ENCODE measurements at places on chromosomes 6 and 20. TPM values are rescaled to one million over a fixed set of nuclear protein-coding genes. Genes with fewer than 3 reads are reported as not detected.

DNA sequence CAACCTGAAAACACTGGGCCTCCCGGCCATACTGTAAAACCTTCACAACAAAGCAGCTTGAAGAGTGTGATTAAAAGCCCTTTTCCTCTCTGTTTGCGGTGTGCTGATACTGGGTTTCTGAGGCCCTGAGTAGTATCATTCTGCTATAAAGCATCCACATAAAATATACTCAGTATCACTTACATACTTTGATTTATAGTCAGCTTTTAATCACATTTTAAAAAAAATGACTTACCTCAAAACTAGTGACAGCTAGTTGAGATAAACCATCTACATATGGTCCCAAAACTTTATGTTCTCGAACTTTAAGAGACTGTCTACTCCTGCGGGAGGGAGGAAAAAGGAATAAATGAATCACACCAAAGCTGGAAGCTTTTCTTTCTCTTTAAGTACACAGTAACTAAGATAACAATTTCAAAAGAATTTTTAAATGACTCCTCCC is 135.7 kb downstream of the KIF13A start:
- peak; percentile 71 for DNase-seq

DNA sequence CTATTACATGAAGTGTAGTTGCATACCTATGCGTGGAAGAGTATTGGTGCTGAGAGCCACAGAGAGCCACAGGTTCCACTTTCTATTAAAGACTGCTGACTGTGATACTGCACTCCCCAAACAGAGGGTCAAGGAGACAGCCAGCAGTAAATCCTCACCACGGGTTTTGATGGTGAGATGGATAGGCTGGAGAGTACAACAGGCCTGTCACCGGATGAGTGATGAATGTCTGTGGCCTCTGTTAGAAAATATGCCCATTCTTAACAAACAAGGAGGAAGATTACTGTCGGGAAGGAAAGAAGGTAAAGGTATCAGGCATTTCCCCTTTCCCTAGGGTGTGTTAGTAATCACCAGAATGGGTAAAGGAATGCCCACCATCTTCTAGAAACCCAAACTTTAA is 286.5 kb downstream of the ALDH8A1 start:
- DNase-seq = no peak

GRCh38 chr6:93679836-93680235 is 260.5 kb upstream of the EPHA7 start:
- no peak for DNase-seq

Gene TRDN
- not detected for total RNA-seq

- no peak for DNase-seq
Measured at GRCh38 chr6:90080876-90081481, 186.7 kb downstream of the GJA10 start.

Gene MRPS10
- total RNA-seq = 34.0 TPM

Gene HCRTR2
- not detected for total RNA-seq

GRCh38 chr6:16669227-16669626 is 92.0 kb downstream of the ATXN1 start:
- DNase-seq = peak; percentile 84

Gene DAAM2
- total RNA-seq = 0.14 TPM

DNA sequence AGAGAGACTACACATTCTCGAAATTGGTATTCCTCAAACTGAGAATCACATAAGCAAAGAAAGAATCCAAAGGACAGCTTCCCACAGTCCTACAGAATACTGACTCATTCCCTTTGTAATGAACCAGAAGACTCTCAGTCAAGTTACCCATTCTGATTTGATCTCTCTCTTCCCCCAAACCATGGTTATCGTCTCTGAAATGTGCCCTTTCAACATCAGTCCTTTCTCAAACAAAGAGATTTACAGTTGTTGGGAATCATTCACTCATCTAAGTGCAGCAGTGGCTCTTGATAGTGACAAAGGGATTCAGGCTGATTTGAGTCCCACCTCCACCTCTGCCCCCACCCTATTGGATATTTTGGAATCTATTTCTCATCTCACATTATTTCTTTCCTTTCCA is 15.0 kb upstream of the RSPO3 start:
- DNase-seq = no peak

Gene GLP1R
- total RNA-seq = not detected

DNA sequence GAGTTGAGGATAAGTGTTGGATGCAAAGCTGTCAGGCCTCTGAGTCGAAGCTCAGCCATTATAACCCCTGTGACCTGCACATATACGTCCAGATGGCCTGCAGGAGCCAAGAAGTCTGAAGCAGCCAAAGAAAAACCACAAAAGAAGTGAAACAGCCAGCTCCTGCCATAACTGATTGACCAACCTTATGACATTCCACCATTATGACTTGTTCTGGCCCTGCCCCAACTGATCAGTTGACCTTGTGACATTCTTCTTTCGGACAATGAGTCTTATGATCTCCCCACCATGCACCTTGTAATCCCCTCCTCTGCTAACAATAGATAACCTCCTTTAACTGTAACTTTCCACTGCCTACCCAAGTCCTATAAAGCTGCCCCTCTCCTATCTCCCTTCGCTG is 133.7 kb upstream of the AGPAT4 start:
- no peak for DNase-seq

DNA sequence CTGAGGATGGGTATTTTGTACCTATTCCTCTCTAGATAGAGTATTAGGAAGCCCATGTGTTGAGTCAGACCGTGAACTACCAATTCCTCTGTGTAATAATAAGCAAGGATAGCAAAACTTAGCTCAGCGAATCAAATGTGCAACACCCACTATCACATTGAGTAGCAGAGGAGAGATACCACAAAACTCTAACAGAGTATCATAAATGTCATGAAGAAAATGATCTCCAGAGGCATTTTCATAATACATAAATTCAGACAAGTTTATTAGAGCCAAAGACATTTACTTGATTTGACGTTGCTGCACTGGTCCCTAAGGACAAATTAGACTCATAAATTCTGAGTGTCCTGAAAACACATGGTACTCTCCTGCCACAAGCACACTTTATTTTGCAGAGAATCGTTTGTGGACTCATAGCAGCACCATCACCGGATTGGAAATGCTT is 245.2 kb downstream of the HAO1 start:
- no peak for DNase-seq

Gene FAXC
- 0.34 TPM for total RNA-seq

DNA sequence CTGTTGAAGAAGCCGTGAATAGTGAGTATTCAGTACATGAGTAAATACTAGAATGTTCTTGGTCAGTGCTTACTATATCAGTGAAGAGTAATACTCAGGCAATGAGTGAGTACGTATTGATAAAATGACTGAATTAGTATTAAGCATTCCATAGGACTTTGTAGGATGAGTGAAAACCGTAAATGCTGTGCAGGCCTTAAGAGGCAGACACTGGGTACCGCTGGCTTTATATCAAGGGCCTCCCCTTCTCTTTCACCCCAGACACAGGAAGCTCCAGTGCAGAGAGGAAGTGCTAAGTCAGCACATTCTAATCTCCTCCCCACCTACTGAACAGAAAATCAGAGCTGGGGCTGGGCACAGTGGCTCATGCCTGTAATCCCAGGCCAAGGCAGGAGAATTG is 24.2 kb downstream of the POFUT1 start:
- DNase-seq = peak; percentile 33

GRCh38 chr20:54250691-54251090 is 42.8 kb downstream of the PFDN4 start:
- DNase-seq = no peak

Gene ZNF391
- total RNA-seq = 1.1 TPM

Gene PSORS1C2
- not detected for total RNA-seq

GRCh38 chr6:123489589-123489988 is 147.2 kb downstream of the TRDN start:
- DNase-seq = no peak

Gene NHLRC1
- total RNA-seq = 1.6 TPM

GRCh38 chr20:64164123-64164836 is at the start of gene MYT1:
Gene MYT1 (plus strand): TSS chr20:64164452. CDS start chr20:64198862, 34,410 bp downstream.
- DNase-seq = no peak

Gene IYD
- not detected for total RNA-seq

- no peak for DNase-seq
Measured at GRCh38 chr6:36066817-36067216, 39.2 kb downstream of the MAPK14 start.

GRCh38 chr20:21781446-21782075 is 76.1 kb downstream of the PAX1 start:
- DNase-seq = no peak

Gene TCF15
- total RNA-seq = 2.7 TPM

DNA sequence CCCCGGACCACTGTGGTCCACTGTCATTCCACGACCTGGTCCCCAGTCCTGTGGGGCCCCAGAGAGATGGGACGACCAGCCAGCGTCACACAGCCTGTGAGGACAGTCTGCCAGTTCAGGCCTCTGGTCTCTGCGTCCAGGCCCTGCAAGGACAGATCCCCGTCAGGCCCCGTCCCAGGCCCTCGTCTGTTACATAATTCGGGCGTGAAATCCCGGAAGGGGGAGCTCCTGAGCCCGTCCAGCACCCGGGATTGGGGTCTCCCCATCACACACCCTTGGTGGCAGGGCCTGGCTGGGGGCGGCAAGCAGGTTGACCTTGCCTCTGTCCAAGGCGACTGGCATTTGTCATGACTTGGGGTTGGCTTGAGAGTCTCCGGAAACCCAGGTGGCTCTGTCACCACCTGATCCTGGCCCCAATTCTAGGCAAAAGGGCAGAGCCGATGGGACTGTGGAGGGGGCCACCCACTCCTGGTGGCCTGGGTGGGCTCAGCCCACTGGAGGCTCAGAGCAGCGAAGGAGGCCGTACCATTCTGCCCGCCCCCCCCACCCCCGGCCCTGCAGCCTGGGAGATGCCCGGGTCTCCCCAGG is 73.8 kb upstream of the GATA5 start:
- no peak for DNase-seq

Gene NOTCH4
- 44.3 TPM for total RNA-seq

Gene ADTRP
- 0.47 TPM for total RNA-seq

Gene LTB
- total RNA-seq = 30.5 TPM

Gene C20orf204
- 13.3 TPM for total RNA-seq

DNA sequence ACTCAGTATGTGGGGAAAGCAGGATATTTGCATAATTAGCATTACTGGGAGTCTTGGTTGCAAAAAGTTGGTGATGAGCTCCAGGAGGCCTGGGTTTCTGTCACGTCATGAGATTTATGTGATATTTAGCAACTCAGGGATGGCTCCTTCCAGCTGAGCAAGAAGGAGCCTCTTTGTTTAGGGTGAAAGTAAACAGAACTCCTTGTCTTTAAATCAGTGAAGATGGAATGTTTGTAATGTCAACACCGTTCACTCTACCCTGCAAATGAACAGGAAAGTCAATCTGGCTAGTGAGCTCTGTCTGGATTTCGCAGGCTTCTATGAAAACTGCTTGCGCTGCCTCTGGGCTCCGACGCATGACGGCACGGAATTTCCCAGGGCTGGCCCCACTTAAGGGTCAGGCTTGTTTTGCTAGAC is 86.9 kb downstream of the PXDC1 start:
- DNase-seq = no peak

GRCh38 chr6:159414711-159415110 is 245.5 kb downstream of the FNDC1 start:
- DNase-seq = no peak

Gene BHLHE23
- not detected for total RNA-seq

GRCh38 chr6:52504782-52505136 is 72.1 kb downstream of the TRAM2 start:
- DNase-seq = peak; percentile 55

Gene ASIP
- not detected for total RNA-seq

Gene FAM120B
- total RNA-seq = 18.1 TPM

DNA sequence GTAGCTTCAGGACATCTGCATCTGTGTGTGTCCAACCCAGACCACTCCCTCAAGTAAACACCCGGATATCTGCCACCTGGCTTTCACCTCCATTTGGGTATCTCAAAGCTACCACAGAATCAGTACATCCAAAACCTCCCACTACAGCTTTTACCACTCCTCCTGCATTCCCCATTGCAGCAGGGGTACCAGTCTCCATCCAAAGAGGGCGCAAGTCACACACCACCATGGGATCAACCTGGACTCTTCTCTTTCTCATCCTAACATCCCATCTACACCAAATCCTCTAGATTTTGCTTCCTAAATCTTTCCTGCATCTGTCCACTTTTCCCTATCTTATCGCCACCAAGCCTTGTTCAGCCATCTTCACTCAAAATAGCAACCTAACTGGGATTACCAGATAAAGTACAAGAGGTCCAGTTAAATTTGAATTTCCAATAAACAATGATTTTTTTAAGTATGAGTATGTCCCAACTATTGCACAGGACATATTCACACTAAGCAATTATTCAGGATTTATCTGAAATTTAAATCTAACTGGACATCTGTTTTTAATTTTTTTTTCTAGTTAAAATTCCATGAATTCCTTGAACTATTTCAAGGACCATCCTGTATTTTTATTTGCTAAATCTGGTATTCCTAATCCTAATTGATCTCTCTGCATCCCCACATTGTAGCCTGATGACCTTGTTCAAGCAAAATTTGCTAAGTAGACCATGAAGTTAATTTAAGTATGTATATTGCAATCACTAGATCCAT is 164.3 kb upstream of the MLN start:
- DNase-seq = no peak

- DNase-seq = no peak
Measured at GRCh38 chr6:170438861-170439260, 114.2 kb downstream of the PSMB1 start.

- DNase-seq = no peak
Measured at GRCh38 chr20:16299897-16300296, 273.4 kb downstream of the KIF16B start.

Gene COL21A1
- total RNA-seq = 0.05 TPM

- no peak for DNase-seq
Measured at GRCh38 chr6:134341999-134342567, 24.2 kb upstream of the SGK1 start.

DNA sequence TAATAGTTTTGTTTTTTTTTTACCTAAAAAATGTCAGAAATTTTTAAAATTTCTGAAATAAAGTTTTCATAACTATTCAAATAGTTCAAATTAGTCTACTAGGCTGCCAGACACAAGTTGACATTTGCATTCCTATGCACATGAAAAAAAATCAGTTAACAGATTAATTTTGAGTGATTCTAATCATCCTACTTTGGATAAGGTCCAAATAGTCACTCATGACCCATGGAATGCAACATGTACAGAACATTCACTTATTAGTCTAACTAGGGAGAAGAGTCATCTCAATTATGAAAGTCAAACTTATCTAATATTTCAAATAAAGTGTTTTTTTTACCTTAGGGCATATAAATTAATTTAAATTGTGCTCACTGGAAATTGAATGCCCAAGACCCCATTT is 390.2 kb downstream of the EPM2A start:
- DNase-seq = no peak

- DNase-seq = no peak
Measured at GRCh38 chr20:3380228-3381070, 27.0 kb downstream of the DNAAF9 start.

All from dermis blood vessel endothelial cell (primary cell).